ENCODE measurements at places on chromosomes 5 and 9.

- peak; percentile 54 for DNase-seq
These were observed 50.2 kb downstream of the C9orf50 start for GRCh38 chr9:129570450-129571297.

DNA sequence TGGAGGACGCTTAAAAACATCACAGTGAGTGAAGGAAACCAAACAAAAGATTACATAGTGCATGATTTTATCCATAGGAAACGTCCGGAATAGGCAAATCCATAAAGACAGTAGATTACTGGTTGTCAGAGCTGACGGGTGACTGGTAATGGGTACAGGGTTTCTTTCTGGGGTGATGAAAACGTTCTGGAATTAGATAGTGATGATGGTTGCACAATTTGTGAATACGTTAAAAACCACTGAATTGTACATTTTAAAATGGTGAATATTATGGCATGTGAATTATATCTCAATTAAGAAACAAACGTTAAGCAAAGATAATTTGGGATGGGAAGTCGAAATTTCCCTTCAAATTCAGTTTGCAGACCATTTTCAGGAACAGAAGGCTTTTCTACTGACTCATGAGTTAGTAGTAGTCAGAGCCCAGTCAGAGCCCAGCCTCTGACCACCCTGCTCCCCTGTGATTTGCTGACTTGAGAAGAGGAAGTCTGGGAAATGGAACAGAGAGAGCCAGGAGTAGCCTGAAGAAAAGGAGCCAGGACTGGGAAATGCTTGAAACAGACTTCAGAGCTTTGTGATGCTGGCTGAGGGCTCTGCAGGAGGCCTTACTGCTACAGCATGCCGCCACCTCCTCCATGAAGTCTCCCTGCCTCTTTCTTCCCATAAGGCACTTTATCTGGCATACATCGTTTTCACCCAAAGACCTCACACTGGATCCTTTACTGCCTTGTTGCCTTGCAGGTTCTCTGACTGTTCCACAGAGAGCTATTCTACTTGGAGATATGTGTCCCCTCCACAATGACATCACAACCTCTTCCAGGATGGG lies 46.4 kb upstream of the CTNNA1 start:
- no peak for DNase-seq

DNA sequence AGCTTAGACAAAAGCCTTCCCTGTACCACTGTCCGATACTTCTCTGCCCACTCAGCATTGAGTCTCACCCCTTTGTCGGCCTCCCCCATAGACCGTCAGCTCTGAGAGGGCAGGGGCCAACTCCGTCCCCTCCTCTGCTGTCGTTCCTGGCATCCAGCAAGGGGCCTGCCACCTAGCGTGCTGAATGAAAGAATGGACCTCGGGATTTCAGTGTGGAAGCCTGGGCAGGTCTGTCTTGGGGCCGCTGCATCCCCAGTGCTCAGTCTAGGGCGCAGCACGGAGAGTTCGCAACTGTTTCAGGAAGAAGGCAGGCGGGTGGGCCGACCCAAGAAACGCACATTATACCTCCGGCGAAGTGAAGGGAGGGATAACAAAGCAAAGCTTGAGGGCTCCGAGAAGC lies 1.5 kb upstream of the TOR1B start:
- no peak for DNase-seq

GRCh38 chr9:104858271-104858670 lies 69.7 kb downstream of the ABCA1 start:
- DNase-seq = no peak

All from midbrain (tissue), 1 donor.